BJ (cell line): ENCODE measurements at places on chromosomes 3 and 15.
A peak's percentile ranks its signal among the peaks of the same experiment; 100 is the strongest.

DNA sequence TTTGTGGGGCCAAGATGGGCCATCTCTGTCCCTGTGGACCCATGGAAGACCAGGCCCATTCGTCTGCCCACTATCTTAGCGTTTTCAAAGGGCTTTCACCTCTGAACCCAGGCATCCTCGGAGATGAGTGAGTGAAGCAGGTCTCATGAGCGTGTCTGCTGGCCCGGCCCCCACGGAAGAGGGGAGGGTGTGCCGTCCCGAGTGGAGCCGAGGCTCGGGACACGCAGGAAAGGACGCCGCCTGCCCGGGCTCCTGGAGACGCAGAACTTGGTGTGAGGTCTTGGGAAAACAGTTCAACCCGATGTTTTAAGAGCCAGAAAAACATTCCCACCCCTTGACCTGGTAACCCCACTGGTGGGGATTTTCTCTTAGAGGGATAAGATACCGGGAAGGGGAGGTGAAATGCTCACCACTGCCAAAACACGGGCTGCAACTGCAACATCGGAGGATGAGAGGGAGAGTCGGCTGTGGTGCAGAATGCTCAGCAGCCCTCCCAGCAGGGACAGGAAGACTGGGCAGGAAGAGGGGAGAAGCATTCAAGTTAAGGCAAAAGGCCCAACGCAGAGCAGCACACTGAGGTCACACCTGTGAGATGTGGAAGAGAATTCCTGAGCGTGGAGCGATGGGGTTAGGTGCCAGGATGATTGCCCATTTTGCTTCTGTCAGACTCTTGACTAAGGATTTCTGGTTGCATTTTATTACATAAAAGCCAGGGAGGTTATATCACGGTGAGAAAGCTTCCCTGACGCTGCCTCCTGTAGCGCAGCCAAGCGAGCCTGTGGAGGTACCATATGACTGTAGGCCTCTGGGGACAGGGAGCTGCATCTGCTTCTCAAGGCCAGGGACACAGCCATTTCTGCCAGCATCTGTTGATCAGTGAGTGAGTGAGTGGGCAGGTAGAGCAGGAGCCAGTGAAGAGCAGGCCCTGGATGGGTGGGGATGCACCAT is 14.1 kb upstream of the STAB1 start:
- no peak for DNase-seq

DNA sequence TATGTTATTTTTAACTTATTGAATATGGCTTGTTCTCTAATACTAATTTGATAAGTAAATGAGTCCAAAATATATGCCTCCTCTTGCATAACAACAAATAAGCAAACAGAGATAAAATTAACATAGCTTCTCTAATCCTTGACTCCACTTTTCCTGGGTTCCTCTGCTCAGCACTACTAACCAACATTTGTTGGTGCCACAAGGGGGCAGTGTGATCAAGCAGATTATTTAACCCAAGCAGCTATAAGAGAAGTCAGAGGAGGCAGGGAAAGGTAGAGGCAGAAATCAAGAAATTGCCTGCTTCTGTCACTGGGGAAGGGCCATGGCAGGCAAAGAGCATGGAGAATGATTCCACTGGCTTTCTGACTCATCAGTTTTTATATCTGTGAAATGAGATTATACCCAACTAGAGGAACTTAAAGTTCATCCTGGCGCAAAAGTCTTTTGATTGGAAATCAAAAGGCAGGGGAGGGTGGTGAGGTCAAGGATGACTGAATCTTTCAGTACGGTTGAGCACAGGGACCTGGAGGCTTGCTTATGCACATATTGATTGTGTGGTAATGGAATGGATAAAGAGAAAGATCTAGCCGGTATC is 152.2 kb downstream of the IGSF11 start:
- no peak for DNase-seq

DNA sequence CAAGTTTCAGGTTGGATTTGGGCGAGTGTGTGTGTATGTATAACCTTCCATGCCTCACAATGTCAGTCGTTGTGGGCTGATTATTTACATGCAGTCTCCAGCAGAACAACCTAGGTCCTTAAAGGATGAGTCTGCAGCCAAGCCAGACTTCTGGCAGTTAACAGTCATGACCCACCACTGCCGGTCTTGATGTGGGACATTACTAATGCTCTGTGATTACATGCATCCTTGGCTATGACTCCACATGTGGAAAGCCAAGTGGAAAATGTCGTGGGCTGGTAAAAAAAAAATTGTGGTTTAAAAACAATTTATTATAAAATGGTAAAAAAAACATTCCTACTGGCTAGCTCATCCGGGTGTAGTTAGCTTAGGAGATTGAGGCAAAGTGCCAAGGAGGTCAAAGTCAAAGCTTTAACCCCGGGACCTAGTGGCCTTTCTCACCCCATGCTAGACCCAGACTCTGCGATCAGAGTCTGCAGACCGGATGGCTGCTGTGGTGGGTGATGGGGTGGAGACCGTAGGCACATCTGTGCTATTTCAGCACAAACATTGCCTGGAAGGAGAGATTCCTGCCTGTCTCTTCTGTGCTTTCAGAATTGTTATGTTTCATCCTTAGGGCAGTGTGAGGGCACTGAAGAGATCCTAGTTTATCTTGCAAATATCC is 6.8 kb downstream of the RARRES1 start:
- peak; percentile 97 for DNase-seq

DNA sequence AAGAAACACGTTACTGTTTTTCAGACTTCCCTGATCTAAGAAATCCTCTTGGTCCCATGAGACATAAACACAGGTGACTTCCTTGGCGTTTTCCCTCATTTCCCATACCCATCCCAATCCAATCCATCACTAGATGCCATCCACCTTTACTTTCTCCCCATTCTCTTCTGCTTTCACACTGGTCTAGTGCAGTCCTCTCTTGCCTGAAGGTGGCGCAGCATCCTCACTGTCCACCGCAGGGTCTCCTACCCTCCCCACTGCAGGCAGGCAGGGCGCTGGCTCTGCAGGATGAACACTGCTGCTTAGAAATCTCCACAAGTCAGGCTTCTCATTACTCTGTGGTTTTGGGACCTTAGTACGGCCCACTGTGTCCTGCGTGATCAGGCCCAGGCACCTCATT is 58.2 kb downstream of the RAB7A start:
- DNase-seq = no peak

DNA sequence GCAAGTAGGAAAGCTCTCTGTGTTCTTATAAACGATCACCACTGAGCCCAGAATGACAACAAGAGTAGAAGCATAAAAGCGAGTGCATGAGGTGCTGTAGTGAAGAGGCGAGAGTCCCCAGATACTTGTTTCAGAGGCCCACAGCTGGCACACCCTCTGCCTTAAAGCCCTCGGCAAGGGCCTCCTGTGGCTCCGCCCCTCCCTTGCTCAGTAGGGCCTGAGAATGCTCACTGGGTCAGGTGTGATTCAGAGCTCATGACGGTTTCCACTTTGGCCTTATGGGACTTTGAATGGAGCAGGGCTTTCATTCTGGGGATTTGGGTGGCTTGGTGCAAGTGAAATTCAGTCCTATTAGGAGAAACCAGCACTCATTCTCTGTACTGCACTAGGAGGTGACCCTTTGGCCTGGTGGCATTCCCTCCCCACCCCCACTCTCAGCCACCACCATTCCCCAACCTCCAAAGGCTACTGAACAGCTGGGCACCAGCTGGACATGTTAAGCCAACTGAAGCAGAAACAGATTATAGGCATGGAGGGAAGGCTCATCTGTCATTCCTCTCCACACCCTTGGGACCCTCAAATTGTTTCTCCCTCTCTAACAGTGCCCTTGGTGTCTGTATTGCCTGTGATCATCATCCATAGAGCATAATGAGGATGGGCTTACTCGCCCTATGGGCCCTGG is 109.6 kb upstream of the CTDSPL start:
- DNase-seq = no peak

DNA sequence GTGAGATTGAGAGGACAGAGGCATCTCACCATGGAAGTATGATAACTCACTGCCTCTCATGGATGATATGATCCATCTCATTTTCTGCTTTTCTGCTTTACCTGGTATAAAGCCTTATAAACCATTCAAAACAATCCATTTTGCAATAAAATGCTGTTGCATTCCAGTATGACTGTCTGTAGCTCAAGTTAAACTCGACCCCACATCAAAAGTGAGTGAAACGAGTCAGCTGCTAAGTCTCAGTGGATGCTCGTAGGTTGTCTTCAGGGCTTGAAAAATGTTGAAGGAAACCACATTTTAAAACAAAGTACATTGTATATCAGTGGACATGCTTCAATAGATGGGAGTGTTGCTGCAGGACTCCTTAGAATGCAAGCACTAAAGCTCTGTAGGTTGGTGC is 839.0 kb downstream of the TUSC7 start:
- DNase-seq = no peak
